ENCODE measurements at places on chromosomes 5 and 9.

- no peak for DNase-seq
Measured at GRCh38 chr9:29214690-29215253, 1641.5 kb upstream of the C9orf72 start.

GRCh38 chr5:53023969-53024368, 34.8 kb downstream of the ITGA2 start:
- DNase-seq: no peak

DNA sequence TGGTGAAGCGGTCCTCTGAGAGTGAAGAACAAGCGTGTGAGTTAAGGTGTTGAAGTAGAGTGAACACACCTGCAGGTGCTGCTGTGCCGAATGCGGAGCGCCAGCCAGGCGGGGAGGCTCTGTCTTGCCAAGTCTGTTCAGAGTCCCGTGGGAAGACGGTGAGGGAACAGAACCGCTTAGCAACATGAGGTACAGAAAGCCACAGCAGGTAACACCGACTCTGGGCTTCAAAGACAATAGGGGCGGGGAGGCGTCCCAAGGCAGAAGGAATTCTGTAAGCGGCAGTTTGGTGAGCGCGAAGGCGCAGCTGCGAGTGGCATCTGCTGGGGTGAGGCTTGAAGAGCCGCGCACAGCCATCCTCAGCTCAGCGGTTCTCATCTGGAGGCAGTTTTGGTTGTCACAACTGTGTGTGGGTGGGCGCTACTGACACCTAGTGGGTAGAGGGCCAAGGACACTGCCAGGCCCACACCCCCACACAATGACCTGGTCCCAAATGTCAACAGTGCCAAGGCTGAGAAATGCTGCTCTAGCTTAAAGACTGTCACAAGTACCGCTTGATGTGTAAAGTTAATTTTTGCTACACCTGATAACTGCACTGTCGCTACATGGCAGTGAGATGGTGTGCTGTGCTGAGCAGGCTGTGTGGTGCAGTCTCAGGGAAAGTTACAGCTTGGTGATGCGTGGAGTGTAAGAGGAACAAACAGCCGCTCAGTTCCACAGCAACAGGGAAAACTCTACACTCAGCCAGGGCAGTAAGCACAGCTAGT, 67.4 kb upstream of the TBC1D9B start:
- DNase-seq: peak; percentile 28

GRCh38 chr5:115170929-115171510, 1.3 kb upstream of the TRIM36 start:
- DNase-seq: no peak

DNA sequence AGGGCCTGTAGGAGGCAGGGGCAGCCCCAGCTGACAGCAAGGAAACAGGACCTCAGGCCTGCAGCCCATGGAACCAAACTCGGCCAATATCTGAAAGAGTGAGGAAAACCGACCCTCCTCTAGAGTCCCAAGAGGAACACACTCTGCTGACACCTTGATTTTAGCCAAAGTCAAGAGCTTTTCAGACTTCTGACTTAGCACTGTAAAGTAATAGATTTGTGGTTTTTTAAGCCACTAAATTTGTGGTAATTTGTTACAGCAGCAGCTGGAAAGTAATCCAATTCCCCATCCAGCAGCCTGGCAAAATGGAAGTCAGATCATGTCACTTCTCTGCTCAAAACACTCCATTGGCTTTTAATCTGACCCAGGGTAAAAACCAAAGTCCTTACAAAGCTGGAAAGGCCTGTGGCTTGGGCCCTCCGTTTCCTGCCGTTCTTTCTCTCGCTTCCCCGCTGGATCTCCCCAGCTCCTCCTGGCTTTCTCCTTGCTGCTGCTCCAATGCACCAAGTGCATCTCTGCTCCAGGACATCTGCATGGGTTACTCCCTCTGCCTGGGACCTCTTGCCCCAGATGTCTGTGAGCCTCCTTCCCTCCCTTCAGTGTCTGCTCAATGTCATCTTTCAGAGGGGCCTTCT, 79.0 kb downstream of the C5orf15 start:
- DNase-seq: no peak

DNA sequence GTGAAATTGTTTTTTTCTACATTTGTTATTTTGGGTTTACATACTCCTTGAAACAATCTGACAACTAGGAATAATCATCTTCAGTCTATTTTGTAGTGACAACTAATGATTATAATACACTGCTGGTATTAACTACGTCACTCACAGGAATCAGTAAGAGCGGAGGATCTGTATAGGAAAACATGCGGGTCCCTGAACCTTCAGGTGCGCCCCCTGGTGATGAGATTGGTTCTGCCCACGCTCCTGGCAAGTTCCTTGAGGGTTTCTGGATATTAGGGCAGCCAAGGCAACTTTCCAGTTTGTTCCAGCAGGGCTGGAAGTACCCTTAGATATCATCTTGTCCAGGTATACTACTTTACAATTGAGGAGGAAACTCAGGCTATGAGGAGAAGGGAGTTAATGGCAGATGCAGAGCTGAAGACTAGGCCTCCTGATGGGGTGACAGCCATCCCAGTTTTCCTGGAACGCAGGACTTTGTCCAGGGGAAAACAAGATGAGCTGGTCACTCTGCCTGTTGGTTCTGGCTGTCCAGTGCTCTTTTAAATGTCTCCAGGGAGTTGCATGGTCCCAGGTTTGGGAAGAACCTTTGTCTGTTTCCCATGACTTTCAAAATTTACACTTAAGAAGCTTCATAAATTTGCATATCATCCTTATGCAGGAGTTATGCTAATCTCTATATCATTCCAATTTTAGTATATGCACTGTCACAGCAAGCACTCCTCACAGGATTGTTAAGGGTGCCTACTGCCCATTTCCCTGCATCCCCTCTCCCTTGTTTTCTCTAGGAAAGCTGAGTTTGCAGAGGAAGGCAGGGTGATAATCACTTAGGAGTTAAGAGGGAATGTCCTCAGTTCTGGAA, 14.9 kb upstream of the WNT8A start:
- DNase-seq: no peak

DNA sequence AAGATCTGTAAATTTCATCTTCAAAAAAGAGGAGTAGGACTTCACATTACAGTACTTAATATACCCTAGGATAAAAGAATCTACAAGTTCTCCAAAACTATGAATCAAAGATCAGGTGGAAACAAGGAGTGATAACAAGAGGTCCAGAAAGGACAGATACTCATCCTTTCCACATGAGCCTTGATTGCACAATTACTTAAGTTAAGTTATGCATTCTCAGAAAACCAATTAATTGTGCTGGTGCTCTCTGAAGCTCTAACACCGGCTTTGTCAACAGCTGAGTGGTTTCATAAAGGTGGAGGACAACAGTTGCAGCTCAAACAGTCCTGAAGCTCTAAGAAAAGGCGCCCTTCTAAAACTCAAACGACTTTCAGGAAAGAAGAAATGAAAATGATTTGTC, 251.9 kb downstream of the BNC2 start:
- no peak for DNase-seq

Measured in hypothalamus (tissue), 51 donors.